ENCODE measurements at places on chromosomes 12 and 14. TPM values are rescaled to one million over a fixed set of nuclear protein-coding genes. Genes with fewer than 3 reads are reported as not detected.

Gene IL22
- not detected for total RNA-seq

GRCh38 chr12:71141378-71141926 is 16.3 kb downstream of the TSPAN8 start:
- no peak for DNase-seq

DNA sequence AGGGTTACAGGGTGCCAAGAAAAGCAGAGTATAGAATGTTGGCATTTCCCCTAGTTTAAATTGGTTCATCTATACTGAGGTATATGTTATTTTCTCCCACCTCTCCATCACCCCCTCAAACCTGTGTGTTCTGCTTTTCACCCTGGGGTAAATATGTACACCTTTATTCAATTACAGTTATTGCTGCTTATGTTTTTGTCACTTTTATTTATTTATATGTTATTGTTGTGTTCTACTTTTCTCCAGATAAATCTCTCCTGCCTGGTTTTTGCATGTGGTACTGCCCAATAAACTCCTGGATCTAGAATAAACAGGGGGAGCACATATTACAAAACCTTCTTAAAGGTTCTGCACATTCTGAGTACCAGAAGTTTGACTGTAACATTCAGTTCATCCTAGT is 122.1 kb upstream of the NPAS3 start:
- no peak for DNase-seq

Gene TRIAP1
- 41.4 TPM for total RNA-seq

- no peak for DNase-seq
Measured at GRCh38 chr12:8034802-8035201, 2.3 kb downstream of the FOXJ2 start.

Measured in MG63 (cell line).